ENCODE measurements at places on chromosomes 6 and 20.
A peak's percentile ranks its signal among the peaks of the same experiment; 100 is the strongest.

DNA sequence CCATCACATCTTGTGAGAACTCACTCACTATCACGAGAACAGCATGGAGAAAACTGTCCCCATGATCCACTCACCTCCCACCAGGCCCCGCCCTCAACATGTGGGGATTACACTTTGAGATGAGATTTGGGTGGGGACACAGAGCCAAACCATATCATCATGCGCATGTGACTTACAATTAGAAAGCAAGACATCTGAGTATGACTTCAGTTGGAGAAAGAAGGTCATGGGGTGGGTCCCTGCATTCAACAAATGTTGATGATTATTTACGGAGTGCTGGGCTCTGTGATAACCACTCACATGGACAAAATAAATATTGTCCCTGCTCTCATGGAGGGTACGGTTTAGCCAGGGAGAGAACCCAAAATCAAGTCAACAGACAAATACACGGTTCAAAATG lies 37.9 kb downstream of the VSTM2L start:
- no peak for DNase-seq

DNA sequence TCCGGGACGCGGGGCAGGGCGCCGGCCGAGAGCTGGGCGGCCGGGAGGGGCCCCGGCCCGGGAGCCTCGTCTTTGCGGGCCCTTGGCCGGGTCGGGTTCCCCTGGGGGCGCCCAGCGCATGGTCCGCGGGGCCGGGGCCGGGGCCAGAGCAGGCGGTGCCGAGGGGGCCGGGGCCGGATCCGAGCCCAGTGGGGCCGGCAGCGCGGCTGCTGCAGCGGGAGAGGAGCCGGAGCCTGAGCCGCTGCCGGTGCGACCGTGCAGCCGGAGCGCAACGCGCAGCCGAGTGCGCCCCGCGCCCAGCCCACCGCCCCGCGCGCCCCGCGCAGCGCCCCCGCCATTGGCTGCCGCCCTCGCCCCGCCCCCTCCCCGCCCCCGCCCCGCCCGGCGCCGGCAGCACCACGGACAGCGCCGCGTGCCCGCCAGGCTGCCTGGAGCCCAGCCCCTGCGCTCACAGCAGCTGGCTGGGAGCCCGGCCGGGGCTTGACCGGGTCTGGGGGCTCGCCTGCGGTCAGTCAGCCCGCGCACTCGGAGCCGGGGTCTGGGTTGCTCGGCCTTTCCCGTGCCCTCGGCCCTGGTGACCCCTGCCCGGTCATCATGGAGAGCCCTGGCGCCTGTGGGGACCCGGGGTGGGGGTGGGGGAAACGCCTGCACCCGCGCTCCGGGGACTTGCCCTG lies at the start of gene HRH3:
TSS of gene HRH3 (minus strand) at position 287 of the 674 bp plus-strand sequence. CDS start 308 bp downstream, outside the sequence.
- DNase-seq, result no peak

DNA sequence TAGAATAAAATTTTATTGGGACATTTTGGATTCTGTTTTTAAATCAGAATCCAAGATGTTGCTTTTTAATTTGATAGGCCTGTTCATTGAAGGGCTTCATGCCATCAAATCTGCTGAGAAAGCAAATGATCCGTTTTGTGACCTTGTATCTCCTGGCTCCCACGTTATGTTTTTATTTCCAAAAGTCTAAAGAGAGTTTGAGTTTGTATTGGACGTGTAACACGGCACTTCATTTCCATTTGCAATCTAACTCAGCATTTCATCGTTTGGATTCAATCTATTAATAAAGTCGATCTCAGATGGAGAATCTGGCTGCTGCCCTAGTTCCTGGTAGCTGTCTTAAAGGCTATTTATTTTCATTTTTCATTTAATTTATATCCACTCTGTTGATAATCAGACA lies 17.0 kb downstream of the KIF25 start:
- no peak for DNase-seq

DNA sequence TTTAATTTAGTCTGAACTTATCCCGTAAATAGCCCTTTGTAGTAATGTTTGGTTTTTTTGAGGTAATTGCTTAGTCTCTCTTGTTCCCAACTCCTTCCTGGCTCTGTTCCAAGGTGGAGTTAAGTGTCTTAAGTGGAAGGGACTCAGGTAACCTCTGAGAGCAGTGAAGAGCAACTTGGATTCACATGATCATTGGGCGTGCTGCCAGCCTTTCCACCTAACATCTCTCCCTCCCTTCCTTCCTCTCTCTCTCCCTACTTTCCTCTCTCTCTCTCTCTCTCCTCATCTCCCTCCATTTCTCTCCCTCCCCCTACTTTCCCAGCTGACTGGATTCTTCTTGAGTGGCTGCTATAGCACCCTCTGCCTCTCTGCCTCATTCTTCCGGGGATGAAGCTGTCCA lies 232.9 kb upstream of the SASH1 start:
- no peak for DNase-seq

GRCh38 chr6:88143421-88144157 lies 22.6 kb downstream of the CNR1 start:
- DNase-seq, result no peak

- no peak for DNase-seq
These were observed 27.4 kb upstream of the STXBP5 start for GRCh38 chr6:147176795-147177194.

- DNase-seq, result no peak
These were observed 85.5 kb upstream of the RPS6KA2 start for GRCh38 chr6:166712286-166713228.

DNA sequence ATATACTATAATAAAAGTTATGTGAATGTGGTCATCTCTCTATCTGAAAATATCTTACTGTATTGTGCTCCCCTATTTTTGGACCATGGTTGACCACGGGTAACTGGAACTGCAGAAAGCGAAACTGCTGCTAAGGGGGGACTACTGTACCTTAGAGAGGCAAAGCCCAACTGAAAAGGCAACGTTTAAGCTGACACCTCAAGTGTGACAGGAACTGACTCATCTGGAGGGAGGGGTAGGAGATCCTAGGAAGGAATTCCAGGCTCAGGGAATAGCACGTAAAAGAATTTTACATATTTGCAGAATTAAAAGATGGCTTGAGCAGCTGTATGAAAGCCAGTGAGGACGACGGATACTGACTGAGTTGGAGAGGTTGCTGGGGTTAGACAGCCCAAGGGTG lies 34.8 kb downstream of the ELOVL2 start:
- DNase-seq, result no peak

DNA sequence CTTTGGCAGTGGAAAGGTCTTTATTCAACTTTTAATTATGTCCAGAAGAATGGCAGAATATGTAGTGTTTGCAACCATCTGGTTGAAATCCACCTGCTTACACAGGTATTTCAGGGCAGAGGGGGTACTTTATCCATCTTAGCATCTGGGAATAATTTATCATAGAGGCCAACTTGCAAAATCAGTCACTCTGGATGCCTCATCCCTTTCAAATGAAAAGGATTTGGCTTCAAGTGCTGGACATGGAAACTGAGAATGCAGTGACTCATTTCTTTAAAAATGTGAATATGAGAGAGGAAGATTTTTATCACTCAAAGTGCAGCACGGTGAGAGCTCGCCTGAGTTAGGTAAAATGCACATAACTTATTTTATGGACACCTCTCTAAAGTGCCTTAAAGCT lies 758.3 kb downstream of the KIF16B start:
- no peak for DNase-seq

DNA sequence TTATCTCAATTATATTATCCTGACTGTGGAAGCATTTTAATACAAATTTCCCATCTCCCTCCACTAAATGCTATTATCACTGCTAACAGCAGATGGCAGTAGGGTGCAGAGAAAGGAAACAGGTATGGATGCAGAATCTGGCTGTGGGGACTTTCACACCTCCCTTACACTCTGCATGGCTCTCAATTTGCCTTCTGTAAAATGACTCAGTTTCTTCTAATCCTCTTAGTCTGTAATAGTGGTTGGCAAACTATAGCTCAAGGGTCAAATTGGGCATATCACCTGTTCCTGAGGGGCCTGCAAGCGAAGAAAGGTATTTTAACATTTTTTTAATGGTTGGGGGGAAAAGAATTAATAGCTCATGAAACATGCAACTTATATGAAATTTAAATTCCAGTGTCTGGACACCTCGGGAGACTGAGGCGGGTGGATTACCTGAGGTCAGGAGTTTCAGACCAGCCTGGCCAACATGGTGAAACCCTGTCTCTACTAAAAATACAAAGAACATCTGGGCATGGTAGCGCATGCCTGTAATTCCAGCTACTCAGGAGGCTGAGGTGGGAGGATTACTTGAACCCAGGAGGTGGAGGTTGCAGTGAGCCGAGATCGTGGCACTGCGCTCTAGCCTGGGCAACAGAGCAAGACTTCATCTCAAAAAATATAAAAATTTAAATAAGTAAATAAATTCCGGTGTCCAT lies 83.5 kb downstream of the ZMYND8 start:
- DNase-seq, result peak; percentile 19

GRCh38 chr6:51934098-51934497 lies 153.3 kb downstream of the PKHD1 start:
- DNase-seq, result no peak

DNA sequence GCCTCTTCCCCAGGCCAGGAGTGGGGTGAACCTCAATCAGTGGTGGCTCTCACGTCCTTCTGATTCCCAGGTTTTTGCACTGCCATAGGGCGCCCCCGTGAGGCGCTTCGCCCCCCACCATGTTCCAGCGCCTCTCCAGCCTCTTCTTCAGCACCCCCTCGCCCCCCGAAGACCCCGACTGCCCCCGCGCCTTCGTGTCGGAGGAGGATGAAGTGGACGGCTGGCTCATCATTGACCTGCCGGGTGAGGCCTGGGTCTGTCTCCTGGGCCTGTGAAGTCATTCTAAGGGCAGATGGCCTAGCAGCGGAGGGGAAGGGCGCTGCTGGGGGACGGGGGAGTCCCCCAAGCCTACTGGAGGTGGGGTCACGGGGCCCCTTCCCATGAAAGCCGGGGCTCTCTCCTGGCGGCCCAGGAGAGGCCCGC lies 4.5 kb downstream of the TP53INP2 start:
- no peak for DNase-seq

DNA sequence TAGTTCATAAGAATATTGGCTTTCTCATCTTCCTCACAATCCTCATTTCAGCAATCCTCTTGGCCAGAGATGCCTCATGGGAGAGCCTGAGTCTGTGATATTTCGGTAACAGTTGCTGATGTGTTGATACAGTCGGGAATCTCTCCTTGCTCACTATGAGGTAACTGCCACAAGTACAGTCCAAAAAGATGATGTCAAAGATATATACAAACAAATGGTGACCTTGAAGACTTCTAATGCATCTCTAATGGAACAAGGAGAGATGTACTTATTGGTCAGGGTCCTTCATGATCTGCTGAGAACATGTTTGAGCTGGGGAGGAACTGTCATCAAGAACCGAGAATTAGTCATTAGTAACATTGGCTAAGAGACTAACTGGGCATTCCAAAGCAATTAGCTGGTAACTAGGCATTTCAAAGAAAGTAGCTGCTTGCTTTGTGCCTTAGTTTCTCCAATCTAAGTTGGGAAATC lies 56.1 kb downstream of the FILIP1 start:
- DNase-seq, result no peak

GRCh38 chr20:24253321-24253720 lies 216.1 kb upstream of the SYNDIG1 start:
- DNase-seq, result no peak

GRCh38 chr6:29517728-29518440 lies 30.1 kb upstream of the MAS1L start:
- no peak for DNase-seq

DNA sequence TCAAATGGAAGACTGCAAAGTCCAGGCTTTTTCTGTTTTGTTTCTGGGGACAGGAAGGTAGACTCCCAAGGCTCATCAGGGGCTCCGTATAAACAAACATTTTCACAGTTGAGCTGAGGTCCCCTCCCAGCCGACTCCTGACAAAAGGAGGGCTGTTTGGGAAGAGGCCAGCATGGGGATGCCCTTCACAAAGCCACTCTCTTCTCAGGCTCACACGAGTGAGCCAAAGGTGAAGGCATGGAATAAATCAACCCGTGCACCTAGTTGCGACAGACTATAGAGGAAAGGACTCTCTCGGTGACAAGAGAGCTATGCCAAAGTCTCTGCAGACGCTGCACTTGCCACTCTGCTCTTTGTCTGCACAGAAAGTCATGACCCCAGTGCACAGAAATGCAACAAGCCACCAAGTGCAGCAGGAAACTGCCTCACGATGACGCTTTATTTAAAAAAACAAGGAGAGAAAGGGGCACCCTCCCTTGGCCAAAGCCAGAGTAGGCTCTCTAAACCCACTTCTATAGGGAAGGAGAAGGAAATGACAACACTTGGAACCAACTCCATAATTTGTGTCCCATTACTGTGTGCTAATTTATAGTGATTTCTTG lies 21.0 kb downstream of the JAG1 start:
- DNase-seq, result no peak

DNA sequence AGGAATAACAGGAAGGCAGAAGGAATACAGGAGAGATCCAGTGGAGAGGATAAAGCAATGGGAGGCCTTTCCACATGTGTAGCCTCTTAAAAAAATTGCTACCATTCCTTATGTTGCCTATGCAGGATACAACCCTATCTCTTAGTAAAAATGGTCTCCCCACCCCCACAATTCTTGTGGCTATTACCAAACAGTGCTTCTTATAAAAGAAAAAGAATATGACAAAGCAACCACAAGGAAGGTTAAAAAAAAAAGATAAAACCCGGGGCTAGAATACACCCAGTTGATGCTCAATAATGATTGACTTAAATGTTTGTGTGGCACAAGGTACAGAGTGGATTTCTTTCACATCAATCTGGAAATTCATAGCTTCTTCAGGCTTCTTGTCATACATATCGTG lies 250.9 kb downstream of the HIVEP2 start:
- no peak for DNase-seq

- no peak for DNase-seq
These were observed 42.1 kb downstream of the SRSF3 start for GRCh38 chr6:36636283-36636682.

DNA sequence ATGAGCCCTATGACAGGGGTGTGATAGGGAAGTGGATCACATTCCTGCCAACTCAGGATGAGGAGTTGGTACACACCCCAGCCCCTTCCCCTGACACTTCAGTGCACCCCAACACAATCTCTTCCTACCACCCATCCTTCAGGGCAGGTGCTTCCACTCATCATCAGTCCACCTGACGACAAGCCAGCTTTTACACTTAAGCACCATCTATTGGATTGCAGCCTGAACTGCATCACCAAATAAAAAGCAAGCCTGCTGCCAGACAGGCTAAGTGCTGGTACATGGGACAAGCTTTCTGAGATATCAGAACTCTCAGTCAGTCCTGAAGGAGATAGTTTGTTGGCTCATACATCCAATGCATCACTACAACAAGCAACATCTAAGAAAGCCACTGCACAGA lies 69.0 kb upstream of the TMEM200A start:
- no peak for DNase-seq

GRCh38 chr6:23445157-23445710 lies 680.8 kb upstream of the NRSN1 start:
- no peak for DNase-seq

GRCh38 chr6:97849390-97849789 lies 566.4 kb upstream of the MMS22L start:
- no peak for DNase-seq

GRCh38 chr6:19731282-19731681 lies 105.9 kb upstream of the ID4 start:
- DNase-seq, result no peak

DNA sequence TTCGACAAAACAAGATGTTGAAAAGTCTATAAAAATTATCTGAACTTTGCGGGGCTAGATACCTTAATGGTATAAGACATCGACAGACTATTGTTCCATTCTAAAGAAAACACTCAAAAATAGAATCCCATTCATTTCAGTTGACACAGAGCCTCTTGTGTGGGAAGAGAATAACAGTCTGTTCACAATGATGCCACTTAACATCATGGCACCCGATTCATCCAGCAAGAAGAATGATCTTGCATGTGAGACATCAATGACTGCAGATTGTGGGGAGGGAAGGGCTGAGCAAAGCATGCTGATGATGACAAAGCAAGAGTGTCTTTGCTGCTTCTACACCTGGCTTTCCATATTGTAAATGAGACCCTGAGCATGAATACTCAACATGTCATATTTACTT lies 49.7 kb upstream of the ARMH2 start:
- no peak for DNase-seq

Measured in NCI-H1694 treated with DMSO at 0.1 percent for 48 hours (cell line).